GM06990 (cell line): ENCODE measurements at places on chromosomes 13 and 19.

- no peak for DNase-seq
These were observed 583 bp downstream of the AKAP8L start for GRCh38 chr19:15418231-15418578.

GRCh38 chr13:110216398-110217041 is 90.4 kb downstream of the COL4A1 start:
- DNase-seq = no peak

GRCh38 chr19:31356587-31357314 is 7.5 kb upstream of the TSHZ3 start:
- DNase-seq = no peak

DNA sequence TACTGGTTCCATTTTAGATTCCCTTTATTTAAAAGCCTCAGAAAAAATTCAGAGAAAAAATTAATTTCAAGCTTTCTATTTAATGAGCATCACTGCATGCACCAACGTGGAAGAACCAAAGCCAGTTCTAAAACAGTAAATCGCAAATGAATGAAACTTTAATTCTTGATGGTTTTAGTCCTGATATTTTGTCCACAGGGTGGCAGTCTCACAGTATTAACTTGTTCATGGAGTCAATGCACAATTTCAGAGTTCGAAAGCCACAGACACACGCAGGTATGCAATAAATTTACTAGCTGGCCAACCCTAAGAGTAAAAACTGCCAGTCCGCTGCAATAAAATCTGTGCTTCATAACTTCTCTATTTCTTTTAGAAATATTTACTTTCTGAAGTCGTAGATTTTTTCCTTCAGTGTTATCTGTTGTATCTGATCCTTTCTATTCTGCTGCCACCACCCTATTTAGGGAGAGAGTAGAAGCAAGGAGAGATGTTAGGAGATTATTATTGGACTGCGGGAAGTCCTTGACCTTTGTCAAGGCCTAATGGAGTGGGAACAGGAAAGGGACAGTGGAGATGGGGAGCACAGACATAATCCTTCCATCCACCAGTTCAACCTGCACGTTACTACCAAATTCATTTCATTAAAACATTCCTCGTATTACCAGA is 7.0 kb upstream of the WBP4 start:
- peak; percentile 34 for DNase-seq

DNA sequence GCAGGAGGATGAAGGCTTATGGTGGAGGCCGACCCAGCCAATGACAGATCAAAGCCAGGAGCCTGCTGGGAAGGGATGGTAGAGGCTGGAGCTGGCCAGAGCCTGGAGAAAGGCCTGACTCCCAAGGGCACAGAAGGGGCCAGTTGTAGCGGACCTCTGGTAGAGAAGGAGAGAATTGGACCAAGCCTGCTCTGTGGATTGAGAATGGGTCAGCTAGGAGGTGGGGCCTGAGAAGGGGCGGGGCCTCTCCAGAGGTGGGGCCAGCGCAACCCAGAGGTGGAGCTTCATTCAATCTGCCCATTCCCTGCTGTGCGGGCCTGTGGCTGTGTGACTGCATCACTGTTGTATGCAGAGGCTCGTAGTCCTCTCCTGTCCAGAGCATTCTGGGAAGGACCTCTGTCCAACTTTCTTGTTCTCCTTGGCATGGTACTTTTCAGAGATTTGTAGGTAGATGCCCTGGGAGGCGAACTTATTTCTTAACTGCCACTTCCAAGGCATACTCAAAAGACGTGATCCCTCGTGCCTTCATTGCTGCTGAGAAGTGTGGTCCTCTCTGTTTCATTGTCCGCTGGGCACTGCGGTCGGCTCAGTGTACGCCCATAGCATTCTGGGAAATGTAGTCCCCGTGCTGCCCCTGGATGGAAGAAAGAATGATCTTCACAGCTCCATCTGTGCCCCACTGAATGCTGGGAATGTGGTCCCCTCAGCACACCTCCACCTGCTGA is 6.7 kb downstream of the GRIN2D start:
- DNase-seq = no peak
